GM23338 (cell line): ENCODE measurements at places on chromosomes 4 and X.

DNA sequence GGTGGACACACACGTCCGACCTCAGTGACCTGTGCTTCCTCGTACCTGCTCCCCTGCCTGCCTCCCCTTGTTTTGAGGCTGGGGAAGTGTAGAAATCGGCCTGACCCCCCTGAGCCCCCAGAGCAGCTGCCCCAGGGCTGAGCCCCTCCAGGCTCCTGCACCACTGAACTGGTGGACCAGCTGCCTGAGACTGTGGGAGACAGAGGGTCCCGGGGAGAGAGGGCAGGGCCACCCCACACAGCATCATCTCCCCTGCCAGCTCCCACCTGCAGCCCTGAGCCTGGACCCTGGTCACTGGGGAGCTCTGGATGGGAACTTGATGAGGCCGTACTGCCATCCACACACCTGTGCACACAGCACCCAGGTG lies 15.0 kb upstream of the NAT8L start:
- H3K36me3 ChIP-seq: no peaks in the 10 kb centered on the region; the same call in 1 of the 2 replicates
- no peak overlapping the region for H3K4me3 ChIP-seq
- no peaks in the 10 kb centered on the region for H3K4me1 ChIP-seq
- no peak overlapping the region for H3K27ac ChIP-seq
- DNase-seq: no peak

GRCh38 chrX:154308108-154308946 lies 12.7 kb downstream of the TKTL1 start:
- no peaks in the 10 kb centered on the region for H3K4me1 ChIP-seq
- no peaks in the 10 kb centered on the region for H3K36me3 ChIP-seq
- no peak overlapping the region for H3K4me3 ChIP-seq
- peak; percentile 74 for DNase-seq
- H3K27ac ChIP-seq: no peak overlapping the region

DNA sequence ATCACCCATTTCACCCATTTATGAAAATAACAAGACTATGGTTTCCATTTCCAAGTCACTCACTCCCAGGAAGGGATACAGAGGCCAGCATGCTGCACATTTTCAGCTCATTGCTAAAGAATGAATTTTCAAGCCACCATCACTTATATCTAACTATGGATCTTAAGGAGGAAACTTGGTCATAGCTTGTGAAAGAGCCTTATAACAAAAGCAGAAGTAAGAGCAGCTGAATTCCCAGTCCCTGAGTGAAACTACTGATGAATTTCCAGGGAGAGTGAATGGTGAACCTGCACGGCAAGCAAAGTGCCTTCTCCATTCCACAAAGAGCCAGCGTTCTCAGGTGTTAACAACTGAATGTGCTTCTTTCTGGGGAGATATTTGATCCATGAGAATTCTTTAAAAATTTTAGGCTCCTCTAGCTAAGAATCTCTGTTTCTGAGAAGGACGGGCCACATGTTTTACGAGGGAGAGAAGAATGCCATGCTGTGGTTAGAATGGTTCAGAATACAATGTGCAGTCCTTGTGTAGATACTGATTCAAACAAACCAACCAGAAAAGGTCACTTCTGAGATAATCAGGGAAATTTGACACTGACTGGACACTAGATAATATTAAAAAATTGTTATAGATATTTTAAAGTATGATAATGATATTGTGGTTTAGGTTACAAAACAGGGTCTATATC lies 24.0 kb downstream of the BTC start:
- H3K4me3 ChIP-seq: no peak overlapping the region
- no peaks in the 10 kb centered on the region for H3K4me1 ChIP-seq
- no peaks in the 10 kb centered on the region for H3K27me3 ChIP-seq
- no peak overlapping the region for H3K27ac ChIP-seq

DNA sequence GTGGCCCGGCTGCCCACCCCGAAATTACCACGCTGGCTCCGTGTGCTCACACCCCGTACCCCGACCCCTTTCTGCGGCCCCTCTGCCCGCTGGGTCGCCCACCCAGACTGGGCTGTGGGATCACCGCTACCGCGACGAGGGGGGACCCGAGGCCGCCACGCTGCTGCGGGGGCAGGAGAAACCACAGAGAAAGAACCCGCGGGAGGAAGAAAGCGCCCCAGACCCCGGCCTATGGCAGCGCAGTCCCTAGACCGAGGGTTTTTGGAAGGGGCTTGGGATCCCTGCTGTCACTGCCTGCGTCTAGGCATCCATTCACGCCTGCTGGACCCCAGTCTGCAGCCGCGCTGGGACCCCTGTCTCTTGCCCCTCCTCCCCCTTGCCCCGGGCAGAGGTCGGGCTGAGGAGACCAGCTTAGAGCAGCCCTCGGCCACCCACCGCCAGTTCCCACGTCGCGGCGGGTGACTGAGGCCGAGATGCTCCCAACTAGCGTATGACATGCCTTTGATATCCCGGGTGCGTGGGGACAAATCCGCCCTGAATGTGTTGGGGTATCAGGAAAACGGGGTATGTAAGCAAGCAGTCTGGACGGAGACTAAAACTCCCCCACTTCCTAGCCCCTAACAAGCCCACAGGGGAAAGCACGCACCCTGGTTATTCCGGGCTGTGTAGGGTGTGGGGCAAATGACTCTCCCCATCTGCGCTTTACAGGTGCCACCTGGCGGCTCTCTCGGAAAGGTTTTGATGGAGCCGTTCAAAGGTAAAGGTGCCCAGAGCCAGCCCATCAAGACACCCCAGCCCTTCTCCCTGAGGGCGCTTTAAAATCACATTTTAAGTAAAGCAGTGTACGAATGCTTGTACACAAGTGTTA lies 862 bp upstream of the INPP4B start:
- peaks cover 62% of the 10 kb centered on the region for H3K27me3 ChIP-seq
- H3K36me3 ChIP-seq: no peaks in the 10 kb centered on the region
- DNase-seq: peak; percentile 83
- H3K27ac ChIP-seq: no peak overlapping the region
- H3K4me1 ChIP-seq: peaks cover 6% of the 10 kb centered on the region; the same call in 1 of the 2 replicates

DNA sequence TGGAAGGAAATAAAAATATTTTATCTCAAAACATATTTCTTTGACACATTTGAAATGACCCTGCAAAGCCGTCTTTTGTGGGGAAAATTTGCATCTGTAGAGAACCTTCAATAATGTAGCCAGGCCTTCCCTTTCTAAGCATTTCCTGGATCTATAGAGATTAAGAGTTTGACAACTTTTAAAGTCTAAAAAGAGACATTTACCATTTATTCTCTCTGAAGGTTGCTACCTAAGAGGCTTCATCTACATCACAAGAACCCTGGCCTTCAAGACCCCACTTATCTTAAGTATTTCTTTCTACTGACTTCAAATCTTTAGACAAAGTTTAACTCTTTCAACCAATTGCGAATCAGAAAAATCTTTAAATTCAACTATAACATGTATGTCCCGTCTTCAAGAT lies 1639.8 kb downstream of the RPA4 start:
- peak overlapping the region; percentile 96 for H3K27ac ChIP-seq
- peaks cover 25% of the 10 kb centered on the region for H3K4me1 ChIP-seq
- H3K36me3 ChIP-seq: no peaks in the 10 kb centered on the region
- H3K27me3 ChIP-seq: no peaks in the 10 kb centered on the region

DNA sequence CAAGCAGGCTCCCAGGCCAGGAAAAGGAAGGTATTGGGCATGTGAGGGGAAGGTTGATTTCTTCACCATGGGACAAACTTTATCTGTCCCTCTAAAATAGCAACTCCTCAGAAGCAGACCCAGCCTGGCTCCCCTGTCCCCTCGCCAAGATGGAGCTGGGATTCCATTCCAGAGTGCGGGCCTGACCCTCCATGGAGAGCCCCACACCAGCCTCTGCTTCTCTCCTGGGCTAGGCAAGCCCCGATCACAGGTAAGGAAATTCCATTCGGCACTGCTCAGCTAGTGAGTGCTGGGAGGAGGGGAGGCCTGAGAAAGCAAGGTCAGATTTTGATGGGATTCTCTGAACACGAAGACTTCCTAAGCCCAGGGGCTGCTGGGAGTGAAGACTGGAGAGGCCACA lies 98.4 kb downstream of the EFNB1 start:
- no peaks in the 10 kb centered on the region for H3K27me3 ChIP-seq
- no peak overlapping the region for H3K27ac ChIP-seq
- H3K4me3 ChIP-seq: no peak overlapping the region
- DNase-seq: no peak
- H3K36me3 ChIP-seq: no peaks in the 10 kb centered on the region
- no peaks in the 10 kb centered on the region; the same call in 1 of the 2 replicates for H3K4me1 ChIP-seq
